Stimulated activated CD8-positive, alpha-beta memory T cell treated with anti-CD3 and anti-CD28 coated beads, Interleukin-15, amount 100 ng/mL, for 48 hours (primary cell): ENCODE measurements at places on chromosomes 3 and 15.

DNA sequence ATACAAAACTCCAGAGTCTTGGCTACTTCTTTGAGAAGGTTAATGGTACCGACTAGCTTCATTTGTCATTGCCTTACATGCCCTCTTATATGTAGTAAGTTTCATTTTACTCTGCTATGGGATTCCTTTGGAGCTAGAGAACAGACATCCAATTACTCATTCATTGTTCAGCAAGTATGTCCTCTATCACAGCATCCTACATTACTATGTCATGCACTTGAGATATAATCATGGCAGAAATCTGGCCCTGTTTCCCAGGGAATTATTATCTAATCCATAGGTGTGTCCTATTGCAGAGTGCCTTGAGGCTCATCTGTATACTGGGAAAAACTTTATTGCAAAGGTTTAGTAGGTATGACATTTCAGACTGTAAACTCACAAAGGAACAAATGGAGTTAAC is 333.1 kb upstream of the NECTIN3 start:
- DNase-seq = no peak

GRCh38 chr3:114639171-114639570 is 345.3 kb downstream of the TIGIT start:
- no peak for DNase-seq

GRCh38 chr3:178385280-178385952 is 150.8 kb upstream of the KCNMB2 start:
- no peak for DNase-seq

DNA sequence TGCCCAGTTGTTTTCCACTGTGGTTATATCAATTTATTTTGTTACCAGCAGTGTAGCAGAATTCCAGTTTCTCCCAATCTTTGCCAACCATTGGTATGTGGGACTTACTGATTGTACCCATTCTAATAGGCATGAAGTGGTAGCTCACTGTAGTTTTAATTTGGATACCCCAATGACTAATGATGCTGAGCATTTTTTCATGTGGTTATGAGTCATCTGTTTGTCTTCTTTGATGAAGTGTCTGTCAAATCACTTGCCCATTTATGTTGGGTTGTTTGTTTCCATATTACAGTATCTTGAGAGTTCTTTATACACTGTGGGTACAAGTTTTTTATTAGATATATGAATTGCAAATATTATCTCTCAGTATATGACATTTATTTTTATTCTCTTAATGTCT is 644.3 kb downstream of the NR2F2 start:
- no peak for DNase-seq

- no peak for DNase-seq
Measured at GRCh38 chr15:37094915-37095711, 5.2 kb downstream of the MEIS2 start.

GRCh38 chr3:152159328-152159727 is 109.4 kb upstream of the MBNL1 start:
- DNase-seq = no peak

GRCh38 chr3:110687138-110687537 is 384.5 kb upstream of the NECTIN3 start:
- DNase-seq = no peak

GRCh38 chr15:79364571-79365240 is 53.8 kb downstream of the TMED3 start:
- DNase-seq = no peak

GRCh38 chr3:18680758-18681157 is 255.6 kb upstream of the SATB1 start:
- no peak for DNase-seq

DNA sequence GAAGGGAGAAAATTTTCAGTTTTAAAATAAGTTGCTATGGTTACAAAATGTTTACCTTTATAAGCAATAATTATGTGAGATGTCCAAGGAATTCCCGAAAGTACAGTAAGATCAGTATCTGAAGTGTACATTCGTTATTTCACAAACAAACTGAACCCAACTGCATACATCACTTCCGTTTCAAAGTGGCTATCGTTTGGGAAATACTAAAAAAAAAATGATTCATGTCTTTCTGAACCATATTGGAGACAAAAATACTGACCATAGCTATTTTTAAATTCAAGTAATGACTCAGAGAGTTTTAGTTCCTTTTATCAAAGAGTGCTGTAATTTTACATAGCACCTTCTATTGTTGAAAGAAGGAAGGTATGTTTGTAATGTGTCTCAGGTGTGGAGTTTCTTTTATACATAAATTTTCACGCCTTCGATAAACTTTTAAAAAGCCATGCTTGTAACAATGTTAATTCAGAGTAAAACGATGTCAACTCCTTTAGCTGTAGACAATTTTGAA is 8.0 kb upstream of the ANKRD28 start:
- DNase-seq = no peak

- no peak for DNase-seq
Measured at GRCh38 chr15:72229076-72229946, 1.7 kb downstream of the PKM start.

DNA sequence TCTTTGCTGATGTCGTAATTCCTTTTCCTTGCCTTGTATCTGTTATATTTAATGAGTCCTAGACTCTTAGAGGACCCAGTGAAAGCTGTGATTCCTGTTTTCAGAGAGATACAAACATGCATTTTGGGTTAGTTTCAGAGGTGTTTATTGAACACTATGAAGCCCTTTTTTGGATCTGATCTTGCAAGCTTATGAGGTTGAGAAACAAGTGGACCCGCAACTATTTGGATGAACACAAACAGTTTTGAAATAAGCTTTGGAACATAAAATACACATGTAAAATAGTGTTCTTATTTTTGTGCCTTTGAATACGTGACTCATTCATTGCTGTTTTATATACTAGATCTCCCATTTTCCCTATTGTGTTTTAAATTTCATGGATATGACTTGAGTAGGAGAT is 33.5 kb downstream of the SNRK start:
- DNase-seq = no peak

- DNase-seq = no peak
Measured at GRCh38 chr15:49815950-49816349, 195.1 kb downstream of the DTWD1 start.

DNA sequence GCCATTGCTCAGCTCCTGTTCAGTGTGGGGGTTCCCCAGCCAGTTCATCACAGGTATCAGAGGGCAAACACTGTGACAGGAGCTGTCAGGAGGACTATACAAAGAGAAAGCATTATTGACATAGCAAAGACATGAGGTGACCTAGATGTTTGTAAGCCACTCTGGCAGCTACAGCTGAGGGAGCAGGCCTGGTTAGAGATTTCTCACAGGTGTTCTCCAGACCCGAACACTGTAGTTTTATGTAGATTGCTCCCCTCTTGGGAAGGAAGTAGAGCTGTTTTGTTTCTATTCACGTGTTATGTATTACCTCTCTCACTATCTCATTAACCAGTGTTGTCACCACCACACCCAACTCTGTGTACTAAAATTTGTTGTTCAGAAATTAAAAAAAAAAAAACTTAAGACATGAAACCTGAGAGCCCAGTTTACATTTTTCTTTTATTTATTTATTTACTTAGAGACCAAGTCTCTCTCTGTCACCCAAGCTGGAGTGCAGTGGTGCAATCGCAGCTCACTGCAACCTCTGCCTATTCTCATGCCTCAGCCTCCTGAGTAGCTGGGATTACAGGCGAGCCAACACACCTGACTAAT is 123.7 kb downstream of the RBPMS2 start:
- DNase-seq = no peak

DNA sequence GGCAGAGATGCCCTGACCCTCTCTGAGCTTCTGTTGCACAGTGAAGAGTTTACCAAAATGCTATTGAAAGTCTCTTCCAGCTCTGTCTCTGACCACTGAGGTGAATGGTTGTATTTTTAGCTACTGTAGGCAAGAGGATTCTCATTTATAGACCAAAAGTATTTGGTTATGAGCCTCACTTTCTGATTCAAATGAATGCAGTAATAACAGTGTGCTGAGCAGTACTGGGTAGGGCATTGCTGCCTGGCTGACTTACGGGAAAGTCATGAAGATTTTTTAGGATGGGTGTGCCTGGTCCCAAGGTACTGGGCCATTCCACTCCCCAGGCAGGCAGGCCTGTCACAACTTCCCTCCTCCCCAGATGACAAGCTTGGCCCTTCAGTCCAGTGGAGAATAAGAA is 15.5 kb downstream of the PLA1A start:
- DNase-seq = no peak

DNA sequence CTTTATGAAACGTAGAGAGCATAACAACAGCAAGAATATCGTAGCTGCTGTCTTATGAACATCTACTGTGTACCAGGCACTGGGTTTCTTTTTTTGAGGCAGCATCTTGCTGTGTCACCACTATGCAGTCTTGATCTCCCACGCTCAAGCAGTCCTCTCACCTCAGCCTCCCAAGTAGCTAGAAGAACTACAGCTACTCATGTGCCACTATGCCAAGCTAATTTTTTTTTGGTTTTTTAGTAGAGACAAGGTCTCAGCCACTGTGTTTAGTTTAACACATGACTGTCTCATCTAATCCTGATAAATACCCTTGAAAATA is 129.9 kb downstream of the VGLL4 start:
- no peak for DNase-seq

DNA sequence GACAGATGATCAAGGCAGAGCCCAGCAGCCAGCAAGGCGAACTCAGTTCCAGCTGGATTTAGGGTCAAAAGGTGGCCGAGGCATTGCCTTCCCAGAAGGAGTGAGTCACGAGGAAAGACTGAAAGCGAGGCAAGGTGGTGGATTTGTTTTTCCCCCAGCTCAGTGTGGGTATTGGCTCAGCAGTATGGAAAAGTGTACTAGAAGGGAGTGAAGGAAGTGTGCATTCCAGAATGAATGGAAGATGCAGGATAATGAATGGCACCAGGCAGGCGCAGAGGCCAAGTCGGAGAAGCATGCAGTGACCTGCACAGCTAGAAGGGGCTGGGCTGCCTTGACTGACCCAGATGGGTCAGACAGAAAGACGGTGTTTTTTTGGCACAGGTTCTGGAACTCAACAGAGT is 46.3 kb downstream of the FOXP1 start:
- no peak for DNase-seq

DNA sequence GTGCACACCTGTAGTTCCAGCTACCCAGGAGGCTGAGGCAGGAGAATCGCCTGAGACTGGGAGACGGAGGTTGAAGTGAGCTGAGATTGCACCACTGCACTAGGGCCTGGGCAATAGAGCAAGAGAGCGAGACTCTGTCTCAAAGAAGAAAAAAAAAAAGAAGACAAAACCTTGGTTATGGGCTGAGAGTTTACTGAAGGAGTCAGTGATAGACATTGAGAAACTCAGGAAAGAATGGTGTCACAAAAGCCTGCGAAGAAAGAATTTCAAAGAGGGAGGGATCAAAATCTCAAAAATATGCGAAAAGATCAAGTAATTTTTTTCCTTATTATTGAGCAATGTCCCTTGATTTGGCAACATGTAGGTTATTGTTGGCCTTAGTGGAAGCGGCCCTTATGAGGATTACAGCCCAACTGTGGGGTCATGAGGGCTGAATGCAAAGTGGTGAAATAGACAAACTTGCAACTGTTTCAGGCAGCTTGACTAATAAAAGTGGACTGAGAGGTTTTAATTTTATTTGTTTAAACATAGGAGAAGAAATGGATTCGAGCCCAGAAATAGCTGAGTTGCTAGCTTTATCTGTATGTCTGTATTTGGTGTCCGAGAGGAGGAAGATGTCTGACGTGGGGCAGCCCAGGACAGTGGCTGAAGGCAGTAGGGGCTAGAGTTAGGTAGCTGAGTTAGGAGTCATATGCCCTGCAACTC is 18.8 kb upstream of the CELF6 start:
- no peak for DNase-seq

DNA sequence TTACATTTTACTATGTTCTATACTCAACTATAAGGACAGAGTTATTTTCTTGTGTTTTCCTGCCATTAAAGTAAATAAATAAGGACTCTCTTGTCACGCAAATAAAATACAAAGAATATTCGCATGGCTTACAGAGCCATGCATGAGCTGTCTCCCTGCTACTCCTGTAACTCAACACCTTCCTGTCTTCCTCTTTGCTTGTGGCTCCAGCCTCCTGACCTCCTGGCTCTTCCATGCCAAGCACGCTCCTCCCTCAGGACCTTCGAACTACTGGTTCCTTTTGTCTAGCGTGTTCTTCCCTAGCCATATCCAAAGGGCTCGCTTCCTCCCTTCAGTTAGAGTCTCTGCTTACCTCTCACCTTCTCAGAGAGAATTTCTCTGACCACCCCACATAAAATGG is 124.3 kb upstream of the TMC3 start:
- DNase-seq = no peak

DNA sequence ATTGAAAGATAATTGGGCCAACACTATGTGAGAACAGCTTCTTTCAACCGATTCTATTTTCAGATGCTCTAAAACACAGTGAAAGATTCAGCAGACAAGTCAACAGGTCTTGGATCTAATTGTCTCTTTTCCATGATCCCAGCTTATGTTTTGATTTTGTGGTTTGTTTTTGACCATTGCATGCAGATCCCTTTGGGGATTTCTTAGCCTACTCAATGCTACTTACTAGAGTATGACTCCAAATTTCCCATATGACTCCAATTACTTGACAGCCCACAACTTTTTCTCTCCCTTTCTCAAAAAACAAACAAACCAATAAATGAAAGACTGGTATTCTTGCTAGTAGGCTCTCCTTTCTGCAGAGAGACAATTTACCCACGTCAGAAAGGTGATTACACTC is 67.1 kb downstream of the KCNH8 start:
- no peak for DNase-seq

DNA sequence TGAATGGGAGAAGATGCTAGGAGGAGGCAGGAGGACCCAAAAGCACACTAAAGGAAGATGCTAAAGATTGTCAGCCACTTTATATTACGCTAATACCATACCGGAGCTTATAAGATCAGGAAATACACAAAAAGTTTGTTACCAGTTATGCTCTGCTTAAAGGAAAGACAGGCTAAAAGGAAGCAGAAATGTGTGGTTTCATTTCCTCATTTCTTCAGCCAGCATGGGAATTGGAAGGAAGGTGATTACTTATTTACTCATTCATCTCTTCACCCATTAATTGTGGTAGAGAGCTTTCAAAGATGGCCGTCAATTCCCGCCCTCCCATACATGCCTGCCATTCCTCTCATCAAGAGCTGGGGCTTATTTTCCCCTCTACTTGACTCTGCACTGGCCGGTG is 26.7 kb upstream of the TMEM158 start:
- no peak for DNase-seq

- no peak for DNase-seq
Measured at GRCh38 chr15:27196691-27197090, 225.7 kb downstream of the GABRG3 start.

DNA sequence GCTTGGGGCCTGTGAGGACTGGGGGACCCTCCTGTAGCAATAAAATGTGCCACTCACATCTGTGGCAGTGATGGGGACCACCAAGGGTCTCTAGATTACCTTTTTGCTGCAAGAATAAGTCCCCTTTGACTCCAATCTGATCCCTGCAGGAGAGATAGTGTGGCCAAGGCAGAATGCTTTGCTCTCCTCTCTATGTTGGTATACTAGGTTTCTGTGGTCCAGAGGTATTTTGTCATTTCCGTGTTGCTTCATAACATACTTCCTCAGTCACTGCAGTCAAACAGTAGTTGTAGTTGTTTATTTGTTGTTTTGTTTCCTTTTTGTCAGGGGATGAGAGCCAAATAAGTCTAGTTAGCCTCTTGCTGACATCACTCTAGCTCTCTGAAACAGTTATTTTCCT is 13.1 kb upstream of the NAALADL2 start:
- DNase-seq = no peak

GRCh38 chr3:77190374-77190773 is 150.5 kb downstream of the ROBO2 start:
- DNase-seq = no peak
